ENCODE measurements at places on chromosomes 12 and 14.

GRCh38 chr12:110622582-110622981, 8.7 kb downstream of the TCTN1 start:
- no peak for DNase-seq

DNA sequence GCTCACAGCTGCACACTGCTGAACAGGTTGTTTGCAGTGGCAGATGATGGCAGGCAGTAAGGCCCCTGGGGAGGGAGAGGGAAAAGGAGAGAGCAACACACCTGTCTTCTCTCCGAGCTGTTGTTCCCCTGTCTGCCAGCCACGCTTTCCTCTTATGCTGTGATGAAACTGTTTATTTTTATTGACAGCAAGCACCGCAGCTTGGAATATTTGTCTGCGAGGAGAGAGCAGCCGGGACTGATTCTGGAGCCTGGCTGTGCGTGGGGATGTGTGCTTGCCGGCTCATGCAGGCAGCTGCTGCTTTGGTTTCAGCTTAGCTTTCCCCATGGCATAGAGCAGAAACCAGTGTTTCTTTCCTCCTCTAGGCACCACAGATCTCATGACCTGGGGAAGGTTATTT, 58.7 kb upstream of the KCNA5 start:
- DNase-seq = no peak

DNA sequence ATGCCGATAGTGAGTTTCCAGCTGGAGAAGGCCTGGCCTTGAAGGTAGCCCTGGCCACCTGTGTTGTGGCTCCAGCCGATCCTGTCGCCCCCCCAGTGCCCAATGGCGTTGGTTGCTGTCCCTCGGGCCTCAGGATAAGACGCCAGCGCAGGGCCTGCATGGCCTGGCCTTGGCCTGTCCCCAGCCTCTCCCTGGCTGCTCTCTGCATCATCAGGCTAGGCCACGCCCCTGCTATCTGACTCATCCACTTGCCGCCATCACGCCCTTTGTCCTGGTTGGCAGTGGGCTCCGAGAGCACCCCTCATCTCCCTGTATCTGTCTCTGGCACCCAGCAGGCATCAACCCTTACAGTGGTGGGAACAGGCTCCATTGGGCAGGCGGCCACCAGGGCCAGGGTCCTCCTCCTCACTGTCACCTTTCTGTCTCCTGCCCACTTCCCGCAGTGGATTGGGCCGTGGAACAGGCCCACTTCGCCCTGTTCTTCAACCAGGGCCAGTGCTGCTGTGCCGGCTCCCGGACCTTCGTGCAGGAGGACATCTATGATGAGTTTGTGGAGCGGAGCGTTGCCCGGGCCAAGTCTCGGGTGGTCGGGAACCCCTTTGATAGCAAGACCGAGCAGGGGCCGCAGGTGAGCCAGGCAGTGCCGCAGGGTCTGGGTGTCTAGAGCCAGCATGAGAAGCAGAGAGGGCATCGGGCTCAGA, 25.6 kb downstream of the ALDH2 start:
- no peak for DNase-seq

- no peak for DNase-seq
Observed at GRCh38 chr12:75909714-75910656, 121.6 kb downstream of the PHLDA1 start.

DNA sequence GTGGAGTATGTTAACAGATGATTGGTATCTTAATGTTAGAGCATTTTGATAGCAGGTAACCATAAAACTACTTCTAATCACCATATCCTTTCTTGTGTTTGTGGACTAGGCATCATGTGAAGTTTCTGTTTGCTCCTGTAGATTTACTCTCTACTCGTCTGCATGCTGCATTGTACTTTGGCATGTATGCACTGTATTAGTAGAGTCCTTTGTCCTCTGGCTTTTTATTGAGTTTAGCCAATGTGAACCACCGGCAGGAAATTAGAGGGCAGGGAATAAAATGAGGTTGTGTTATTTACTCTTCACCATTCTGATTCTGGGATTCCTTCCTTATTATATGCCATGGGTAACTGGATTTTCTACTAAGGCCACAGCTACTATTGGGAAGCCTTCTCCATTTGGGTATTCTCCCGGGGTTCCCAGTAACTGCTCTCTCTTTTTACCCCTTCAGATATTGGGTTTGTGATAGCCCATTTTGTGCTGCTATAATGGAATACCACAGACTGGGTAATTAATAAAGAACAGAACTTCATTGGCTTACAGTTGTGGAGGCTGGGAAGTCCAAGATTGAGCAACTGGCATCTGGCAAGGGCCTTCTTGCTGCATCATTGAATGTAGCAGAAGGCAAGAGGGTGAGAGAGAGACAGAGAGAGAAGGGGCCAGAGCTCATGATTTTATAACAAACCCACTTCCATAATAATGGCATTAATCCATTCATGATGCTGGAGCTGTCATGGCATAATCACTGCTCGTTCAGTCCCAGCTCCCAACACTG, 22.4 kb downstream of the FAM177A1 start:
- DNase-seq = no peak

DNA sequence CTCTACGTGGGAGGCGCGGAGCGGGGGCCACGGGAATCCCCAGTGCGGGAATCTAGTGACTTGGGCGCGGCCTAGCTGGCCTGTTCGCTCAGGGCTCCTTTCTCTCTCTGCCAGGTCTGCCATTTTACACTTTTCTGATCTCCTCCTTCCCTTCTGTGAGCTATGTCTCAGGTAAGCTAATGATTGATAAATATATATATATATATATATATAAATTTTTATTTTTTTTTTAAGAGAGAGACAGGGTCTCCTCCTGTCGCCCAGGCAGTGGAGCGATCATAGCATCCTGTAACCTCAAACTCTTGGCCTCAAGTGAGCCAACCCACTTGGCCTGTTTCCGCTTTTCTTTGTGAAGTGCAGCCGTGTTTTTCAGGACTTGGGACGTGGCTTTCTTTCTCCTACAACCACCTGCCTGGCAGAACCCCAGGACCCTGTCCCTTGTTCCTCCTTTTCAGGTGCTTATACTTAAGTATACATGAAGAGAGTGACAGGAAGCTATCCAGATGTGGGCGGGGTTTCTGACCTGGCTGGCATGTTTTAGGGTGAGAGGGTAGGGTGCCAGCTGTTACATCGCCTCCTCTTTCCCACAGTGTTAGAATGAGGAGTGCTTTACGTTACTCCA, 547 bp downstream of the ZNF140 start:
- no peak for DNase-seq

- peak; percentile 54 for DNase-seq
Observed at GRCh38 chr14:52694761-52695480, 437 bp downstream of the ERO1A start.

DNA sequence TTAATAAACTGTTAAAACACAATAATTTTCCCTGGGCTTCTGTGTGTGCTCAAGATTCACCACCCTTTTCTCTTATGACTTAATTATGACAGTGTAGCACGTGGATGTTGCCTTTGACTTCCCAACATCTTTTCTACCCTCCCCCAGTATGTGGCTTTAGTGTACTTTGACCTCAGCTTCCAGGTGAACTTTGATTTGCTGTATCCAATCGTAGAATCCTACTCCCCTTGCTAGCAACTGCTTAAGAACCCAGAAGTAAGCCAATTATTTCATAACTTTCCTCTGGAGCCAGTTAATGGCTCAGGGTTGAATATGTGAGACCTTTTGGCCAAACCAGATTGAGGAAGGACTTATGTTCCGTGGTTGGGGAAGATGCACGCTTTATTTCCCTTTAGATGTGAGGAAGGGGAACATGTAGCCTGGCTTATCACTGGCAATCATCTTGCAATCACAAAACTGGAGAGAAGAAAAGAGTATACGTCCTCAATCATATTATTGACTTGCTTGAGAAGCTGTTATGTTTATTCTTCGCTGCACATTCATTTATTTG, 259.6 kb upstream of the ATP2B1 start:
- DNase-seq = peak; percentile 70

- peak; percentile 76 for DNase-seq
Observed at GRCh38 chr14:91323671-91324605, 79.4 kb upstream of the GPR68 start.

- no peak for DNase-seq
Observed at GRCh38 chr12:93608313-93608712, 35.8 kb downstream of the SOCS2 start.

DNA sequence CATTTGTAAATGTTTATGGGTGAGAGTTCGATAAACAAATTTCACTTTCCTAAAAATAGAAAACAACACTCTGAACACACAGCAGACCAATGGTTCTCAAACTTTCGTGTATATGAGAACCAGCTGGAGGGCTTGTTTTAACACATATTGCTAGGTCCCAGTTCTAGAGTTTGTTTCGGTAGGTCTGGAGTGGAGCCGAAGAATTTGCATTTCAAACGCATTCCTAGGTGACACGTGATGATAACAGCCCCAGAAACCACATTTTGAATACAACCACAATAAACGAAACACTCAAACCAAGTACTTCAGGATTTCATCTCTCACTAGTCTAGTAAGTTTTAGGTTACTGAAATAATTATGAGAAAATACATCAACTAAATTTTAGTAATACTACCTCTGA, 17.1 kb downstream of the SEC23A start:
- no peak for DNase-seq

- no peak for DNase-seq
Observed at GRCh38 chr14:92649066-92649465, 99.4 kb downstream of the LGMN start.

DNA sequence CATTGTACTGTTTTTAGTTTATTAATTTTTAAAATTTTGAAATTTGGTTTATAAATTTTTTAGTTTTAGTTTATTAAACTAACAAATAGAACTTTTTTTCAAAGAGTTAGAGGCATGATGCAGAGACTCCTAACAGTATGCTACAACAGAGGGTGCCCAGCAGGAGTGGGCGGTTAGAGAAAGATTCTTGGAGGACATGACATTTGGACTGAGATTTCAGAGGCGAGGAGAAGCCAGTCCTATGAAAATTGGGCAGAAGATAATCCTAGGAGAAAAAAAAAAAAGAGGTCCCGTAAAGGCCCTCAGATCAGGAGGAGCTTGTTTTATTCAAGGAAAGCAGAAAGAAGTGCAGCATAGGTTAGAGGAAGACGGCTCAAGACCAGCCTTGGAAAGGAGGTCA, 21.7 kb downstream of the KCNK10 start:
- no peak for DNase-seq

DNA sequence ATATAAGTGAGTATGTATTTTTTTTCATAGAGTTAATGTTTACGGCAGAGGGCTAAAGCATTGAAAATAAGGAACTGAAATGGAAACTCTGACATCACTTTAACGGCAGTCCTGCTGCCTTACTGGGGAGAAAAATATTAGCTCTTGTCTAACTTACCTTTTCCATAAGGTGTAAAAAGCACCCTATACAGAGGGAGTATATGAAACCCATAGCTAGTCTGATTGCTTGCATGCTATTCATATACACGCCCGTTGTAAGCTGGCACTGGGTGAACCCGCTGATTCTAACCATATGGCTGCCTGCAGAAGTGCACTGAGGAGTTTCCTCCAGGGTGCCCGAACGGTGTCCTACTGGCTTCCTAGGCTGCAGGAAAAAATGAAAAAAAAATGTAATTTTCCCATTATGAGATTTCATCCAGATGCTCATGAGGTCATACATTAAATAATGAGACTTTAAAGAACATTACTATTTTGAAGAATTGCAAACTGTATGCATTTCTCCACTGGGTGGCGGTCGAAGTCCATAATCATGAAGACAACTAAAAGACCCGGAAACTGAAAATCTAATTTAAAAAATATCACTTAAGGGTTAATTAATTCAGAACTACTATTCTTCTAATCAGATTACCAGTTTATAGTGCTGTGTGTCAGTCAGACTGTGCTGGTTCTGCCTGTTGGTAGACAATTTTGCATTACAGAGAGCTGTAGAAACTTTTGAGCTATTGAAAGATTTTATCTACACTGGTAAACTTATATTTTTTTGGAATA, 144.7 kb downstream of the ALX1 start:
- peak; percentile 79 for DNase-seq

GRCh38 chr12:97404093-97404492, 58.5 kb upstream of the RMST start:
- DNase-seq = no peak

DNA sequence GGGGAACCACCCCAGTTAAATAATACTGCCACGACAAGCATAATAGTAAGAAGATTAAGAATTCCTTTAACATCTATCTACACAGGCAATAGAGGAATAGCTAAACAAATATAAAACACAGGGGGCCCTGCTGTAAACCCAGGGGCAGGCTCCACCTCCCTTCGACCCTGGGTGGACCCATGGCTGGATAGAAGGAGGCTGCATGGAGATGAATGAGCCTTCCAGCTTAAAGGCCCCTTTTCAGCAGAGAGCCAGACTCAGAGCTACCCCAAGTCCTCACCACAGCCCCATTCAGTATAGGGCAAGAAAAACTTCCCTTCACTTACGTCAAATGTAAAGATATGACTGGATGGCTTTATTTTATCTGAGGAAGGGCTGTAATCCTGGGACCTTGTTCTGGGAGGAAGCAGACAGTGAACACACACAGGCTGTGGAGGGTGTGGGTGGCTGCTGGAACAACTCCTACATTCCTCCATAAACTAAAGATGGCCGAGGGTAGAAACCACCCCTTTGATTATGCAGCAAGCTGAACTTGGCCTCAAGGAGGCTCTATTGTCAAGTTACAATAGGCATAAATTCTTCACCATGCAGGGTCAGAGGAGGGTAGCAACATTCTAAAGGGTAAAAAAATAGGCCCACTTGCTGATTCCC, 30.4 kb downstream of the NUAK1 start:
- DNase-seq = no peak

GRCh38 chr14:68841016-68841809, 48.3 kb upstream of the ZFP36L1 start:
- no peak for DNase-seq

GRCh38 chr14:95355422-95355821, 35.7 kb upstream of the CLMN start:
- no peak for DNase-seq

DNA sequence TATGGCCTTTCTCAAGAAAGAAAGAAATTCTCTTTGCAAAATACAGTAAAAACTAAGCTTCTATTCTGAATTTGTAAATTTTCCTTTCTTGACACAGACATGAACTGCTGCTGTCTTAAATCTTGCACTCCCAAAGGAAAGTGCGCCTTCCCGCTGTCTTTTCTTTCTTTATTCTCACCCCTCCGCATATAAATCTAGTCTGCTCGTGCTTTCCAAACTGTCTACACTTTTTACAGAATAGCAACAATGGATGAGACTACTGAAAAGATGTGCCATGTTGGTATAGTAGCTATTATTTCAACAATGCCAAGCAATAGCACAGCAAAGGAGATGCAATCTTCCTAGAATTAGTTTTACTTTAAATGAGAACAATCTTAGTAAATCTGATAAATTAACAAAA, 328.8 kb upstream of the PDE3A start:
- no peak for DNase-seq

GRCh38 chr12:14843425-14843887, at the start of gene ART4:
TSS of gene ART4 (minus strand) at chr12:14843526. CDS start at chr12:14843113, 413 bp downstream.
- no peak for DNase-seq

Data from HT-29 (cell line).